ENCODE measurements at places on chromosomes 2 and 18. TPM values are rescaled to one million over a fixed set of nuclear protein-coding genes. Genes with fewer than 3 reads are reported as not detected.

DNA sequence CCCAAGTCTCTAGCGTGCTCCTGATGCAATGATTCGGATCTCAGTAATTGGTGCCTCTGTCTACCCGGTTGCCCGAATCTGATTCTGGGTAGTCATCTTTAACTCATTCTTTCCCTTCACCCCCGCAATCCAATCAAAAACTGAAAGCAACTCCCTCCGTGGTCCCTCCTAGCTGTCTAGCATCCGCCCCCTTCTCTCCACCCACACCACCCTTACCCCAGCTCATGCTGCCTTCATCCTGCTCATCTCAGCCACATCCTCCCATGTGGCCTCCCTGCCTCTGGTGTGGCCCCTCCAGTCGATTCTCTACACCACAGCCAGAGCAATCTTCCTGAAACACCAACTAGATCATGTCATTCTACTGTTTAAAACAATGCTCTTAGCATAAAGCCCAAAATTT lies 62.3 kb downstream of the TTC32 start:
- H3K27ac ChIP-seq: no peak overlapping the region
- H3K27me3 ChIP-seq: peaks cover 12% of the 10 kb centered on the region
- no peak overlapping the region for H3K4me3 ChIP-seq
- no peaks in the 10 kb centered on the region for H3K4me1 ChIP-seq
- no peaks in the 10 kb centered on the region for H3K36me3 ChIP-seq

Gene RAB12
- 14.9 TPM for total RNA-seq

DNA sequence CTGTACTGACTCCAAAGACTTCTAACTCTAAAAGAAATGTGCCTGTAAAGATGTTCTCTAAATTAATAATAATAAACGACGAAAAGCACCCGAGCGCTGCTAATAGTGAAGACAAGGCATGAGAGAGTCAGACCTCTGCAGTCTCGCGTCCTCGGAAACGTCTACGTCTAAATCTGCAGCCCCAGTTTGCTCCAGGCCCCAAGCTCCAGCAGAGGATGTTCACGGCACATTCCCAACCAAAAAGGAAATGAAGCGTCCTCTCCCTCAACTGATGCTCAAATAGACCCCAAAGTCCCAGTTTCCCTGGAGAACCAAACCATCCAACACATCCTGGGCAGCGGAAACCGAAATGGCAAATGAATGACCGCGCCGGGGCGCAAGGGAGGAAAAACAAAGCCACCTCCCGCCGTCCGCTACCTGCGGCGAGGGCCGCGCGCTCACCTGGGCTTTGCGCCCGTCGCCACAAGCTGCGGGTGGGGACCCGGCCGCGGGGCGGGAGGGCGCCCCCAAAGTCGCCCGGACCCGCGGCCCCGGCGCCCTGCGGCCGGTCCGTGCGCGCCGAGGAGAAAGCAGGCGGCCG lies 47.1 kb upstream of the CCDC150 start:
- H3K27me3 ChIP-seq: no peaks in the 10 kb centered on the region
- DNase-seq: peak; percentile 49
- H3K4me1 ChIP-seq: no peaks in the 10 kb centered on the region
- no peaks in the 10 kb centered on the region for H3K36me3 ChIP-seq
- H3K4me3 ChIP-seq: peak overlapping the region; percentile 96
- no peak overlapping the region for H3K27ac ChIP-seq

Gene TCF23
- not detected for total RNA-seq

DNA sequence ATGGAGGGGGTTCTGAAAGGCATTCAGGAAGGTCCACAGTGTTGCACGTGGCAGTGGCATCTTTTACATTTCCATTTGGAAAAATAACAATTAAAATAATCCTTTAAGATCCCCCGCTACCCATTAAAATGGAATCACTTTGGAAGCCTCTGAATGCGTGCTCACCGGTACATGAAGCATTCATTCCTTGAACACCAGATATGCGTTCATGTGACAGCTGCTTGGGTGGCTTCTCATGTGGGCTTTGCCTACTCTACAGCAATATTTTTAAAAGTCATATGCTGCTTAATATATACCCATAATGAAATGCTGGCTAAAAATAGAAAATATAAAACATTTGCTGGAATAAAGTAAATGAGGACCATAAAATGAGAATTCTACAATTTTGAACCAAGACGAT lies 14.4 kb upstream of the HAAO start:
- no peak for DNase-seq
- no peaks in the 10 kb centered on the region for H3K36me3 ChIP-seq
- H3K27me3 ChIP-seq: peaks cover 5% of the 10 kb centered on the region
- H3K4me1 ChIP-seq: peaks cover 17% of the 10 kb centered on the region
- no peak overlapping the region for H3K27ac ChIP-seq
- no peak overlapping the region for H3K4me3 ChIP-seq

GRCh38 chr18:11992096-11992790 lies 10.9 kb downstream of the IMPA2 start:
- peaks cover 11% of the 10 kb centered on the region for H3K4me1 ChIP-seq
- no peak overlapping the region for H3K4me3 ChIP-seq
- H3K27me3 ChIP-seq: no peaks in the 10 kb centered on the region
- H3K36me3 ChIP-seq: no peaks in the 10 kb centered on the region
- DNase-seq: no peak

Gene CTAGE1
- total RNA-seq: under 0.01 TPM

Gene CACNB4
- total RNA-seq: 0.36 TPM

Gene SERPINB11
- not detected for total RNA-seq

DNA sequence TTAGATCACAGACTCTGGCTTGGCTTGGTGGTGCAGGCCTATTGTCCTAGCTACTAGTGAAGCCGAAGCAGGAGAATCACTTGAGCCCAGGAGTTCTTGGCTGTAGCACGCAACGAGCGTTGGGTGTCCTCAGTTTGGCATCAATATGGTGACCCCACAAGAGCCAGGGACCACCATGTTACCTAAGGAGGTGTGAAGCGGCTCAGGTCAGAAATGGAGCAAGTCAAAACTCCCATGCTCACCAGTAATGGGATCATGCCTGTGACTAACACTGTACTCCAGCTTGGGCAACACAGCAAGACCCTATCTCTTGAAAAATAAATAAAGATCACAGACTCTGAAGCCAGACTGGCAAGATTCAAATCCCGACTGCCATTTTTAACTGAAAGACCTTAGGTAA lies 1.7 kb upstream of the NOL10 start:
- H3K4me1 ChIP-seq: peaks cover 4% of the 10 kb centered on the region
- H3K27ac ChIP-seq: no peak overlapping the region
- H3K27me3 ChIP-seq: no peaks in the 10 kb centered on the region
- no peaks in the 10 kb centered on the region for H3K36me3 ChIP-seq
- no peak overlapping the region for H3K4me3 ChIP-seq

- H3K4me1 ChIP-seq: no peaks in the 10 kb centered on the region
- DNase-seq: no peak
- H3K27me3 ChIP-seq: peaks cover 9% of the 10 kb centered on the region
These were observed 94.8 kb downstream of the FTCDNL1 start for GRCh38 chr2:199756211-199756610.

DNA sequence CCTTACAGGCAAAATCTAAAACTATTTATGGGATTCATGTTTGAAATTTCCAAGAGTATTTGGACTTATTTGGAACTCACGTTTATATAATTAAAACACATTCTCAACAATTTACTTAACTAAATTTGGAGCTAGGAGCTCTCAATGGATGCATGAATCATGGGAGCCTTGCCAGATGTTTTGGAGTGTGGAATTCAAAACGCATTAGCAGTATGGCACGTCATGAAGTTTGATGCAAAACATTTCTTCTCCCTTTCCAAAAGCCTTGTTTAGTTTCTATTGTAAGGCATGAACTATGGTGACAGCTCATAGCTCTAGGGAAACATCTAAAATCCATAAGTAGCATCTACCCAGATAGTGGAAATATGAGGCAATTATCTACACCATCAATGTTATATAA lies 701.6 kb downstream of the SATB2 start:
- no peak overlapping the region for H3K27ac ChIP-seq
- H3K4me3 ChIP-seq: no peak overlapping the region
- DNase-seq: peak; percentile 18
- H3K4me1 ChIP-seq: no peaks in the 10 kb centered on the region

DNA sequence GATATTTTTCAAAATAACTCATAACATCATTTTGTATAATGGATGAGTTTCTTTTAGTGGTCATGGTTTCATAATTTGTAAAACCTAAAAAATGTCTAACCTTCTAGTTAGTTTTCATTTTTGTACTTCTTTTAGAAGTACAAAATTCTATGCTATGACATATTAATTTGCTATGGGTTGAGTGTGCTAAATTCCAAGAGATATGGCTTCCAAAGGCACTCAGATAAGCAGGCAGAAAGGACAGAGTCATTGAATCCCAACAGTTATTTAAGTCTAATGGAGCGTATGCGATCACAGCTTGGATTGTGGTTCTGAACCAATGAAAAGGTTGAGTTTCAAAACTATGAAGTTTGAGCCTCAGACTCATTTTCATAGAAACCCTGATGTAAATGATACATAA lies 37.0 kb downstream of the GCG start:
- no peak overlapping the region for H3K27ac ChIP-seq
- no peak for DNase-seq

Gene UCN
- not detected for total RNA-seq

DNA sequence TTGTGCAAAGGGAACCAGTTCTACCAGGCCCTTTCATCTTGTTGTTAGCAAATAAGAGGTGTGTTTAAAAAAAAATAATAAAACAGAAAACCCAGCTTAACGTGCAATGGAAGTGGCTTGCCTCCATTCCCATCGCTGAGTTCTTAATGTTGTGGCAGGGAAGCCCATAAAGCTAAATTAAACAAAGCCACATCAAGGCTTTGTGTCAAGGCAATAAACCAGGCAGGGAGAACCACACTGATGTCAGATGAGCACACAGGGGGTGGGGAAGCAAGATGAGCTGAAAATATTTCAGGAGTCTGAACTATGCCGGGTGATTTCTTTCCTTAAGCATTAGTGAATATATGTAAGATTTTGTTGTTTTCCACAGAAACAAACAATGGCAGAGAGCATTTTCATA lies 73.5 kb downstream of the PHLPP1 start:
- peaks cover 5% of the 10 kb centered on the region for H3K4me1 ChIP-seq
- H3K27ac ChIP-seq: no peak overlapping the region
- no peaks in the 10 kb centered on the region for H3K27me3 ChIP-seq
- no peak for DNase-seq

DNA sequence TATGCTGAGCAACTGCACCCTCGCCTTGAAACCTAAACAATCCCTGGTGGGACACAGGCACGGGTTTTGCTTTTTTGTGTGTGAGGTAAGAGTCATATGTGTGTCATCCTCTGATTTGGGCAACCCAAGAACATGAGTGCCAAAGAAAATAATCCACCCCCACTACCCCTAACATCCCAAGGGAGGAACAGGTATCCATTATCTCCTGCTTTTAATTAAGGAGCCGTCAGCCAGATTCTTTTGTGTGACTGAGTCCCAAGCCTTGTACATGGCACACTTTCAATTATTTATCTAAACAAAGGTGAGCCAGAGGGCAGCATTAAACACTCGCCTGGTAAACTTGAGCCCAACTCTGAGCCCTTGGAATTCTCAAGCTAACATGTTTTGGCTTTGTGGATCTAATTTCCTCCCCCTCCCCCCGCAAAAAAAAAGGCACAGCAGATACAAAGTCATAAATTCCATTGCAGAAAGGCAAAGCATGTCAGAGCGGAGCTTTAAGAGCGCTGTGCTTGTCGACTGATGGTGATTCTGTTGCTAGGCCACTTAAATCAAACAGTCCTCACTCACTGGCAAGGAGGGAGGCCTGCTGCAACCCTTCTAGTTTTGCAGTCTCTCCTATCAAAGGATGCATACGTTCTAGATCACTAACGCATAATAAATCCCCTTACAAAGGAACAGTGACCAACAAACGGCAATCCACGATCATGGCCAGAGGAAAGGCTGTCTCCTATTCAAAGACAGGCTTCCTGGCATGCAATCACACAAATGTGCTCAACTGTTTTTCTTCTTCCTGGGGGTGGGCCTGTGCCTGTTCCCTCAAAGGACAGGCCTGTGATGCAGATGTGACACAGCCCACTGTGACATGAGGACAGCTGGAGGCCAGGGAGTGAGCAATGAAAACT lies 143.5 kb upstream of the LMAN1 start:
- no peak overlapping the region for H3K4me3 ChIP-seq
- no peaks in the 10 kb centered on the region for H3K36me3 ChIP-seq
- H3K4me1 ChIP-seq: peaks cover 28% of the 10 kb centered on the region
- no peaks in the 10 kb centered on the region for H3K27me3 ChIP-seq
- H3K27ac ChIP-seq: peak overlapping the region; percentile 94

DNA sequence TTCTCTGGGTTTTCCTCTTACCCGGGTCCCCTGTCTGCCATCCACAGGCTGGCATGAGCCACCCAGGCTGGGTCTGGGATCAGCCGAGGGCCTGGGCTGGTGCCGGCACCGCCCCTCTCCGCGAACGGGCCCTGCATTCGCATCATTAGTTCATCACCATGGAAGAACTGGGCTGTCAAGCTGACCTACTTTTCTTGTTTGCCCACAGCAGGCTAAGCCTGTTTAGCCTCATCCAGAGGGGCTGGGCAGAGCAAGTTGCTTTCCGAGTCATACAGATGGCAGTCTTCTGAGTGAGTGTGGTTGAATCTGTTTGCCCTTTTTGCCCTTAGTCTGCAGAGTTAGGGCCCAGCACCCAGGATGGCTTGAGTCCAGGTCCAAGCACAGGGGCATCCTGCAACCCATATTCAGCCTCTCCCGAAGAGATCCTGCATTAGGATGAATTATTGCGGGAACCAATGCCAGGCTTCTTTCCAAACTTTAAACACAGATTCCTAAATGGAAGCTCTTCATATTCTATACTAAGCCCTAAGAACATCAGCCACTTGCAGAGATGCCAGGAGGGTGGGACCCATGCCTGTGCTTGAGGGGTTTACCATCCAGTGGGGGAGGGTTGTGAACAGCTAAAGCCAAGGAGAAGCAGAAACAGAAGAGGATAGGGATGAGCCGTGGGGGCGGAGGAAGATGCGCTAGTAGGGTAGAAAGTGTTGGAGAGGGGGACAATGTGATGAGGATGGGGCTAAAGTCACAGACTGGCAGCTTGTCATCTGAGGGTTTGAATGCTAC lies 68.0 kb downstream of the NPAS2 start:
- H3K36me3 ChIP-seq: no peaks in the 10 kb centered on the region
- no peak overlapping the region for H3K27ac ChIP-seq
- peaks cover 22% of the 10 kb centered on the region for H3K4me1 ChIP-seq
- H3K4me3 ChIP-seq: no peak overlapping the region
- DNase-seq: no peak

- H3K36me3 ChIP-seq: no peaks in the 10 kb centered on the region
- no peak for DNase-seq
- no peak overlapping the region for H3K4me3 ChIP-seq
These were observed 742.7 kb upstream of the ACVR2A start for GRCh38 chr2:147101941-147102790.

Gene POTEI
- not detected for total RNA-seq

Gene DSG1
- not detected for total RNA-seq

DNA sequence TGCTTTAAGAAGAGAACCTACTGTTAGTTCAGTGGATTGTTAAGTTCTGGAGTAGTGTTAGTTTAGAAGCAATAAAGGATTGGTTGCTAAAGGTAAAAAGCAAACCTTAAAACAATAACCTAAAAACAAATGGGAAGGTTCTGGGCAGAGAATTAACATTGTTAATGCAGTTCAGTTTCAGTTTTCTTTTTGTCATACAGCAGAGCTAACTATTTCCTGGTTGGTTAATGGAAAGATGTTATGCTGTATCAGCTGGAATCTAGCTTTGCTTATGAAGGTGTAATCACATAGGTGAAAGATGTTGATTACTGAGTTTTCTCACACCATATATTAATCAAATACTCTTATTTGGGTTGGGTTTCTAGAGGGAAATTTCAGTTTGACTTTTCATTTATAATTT lies 23.8 kb downstream of the SMAD4 start:
- no peak overlapping the region for H3K4me3 ChIP-seq
- H3K36me3 ChIP-seq: peaks cover 10% of the 10 kb centered on the region
- no peak overlapping the region for H3K27ac ChIP-seq
- H3K4me1 ChIP-seq: peaks cover 2% of the 10 kb centered on the region

Gene MEP1B
- not detected for total RNA-seq

- H3K27me3 ChIP-seq: no peaks in the 10 kb centered on the region
- DNase-seq: no peak
- no peaks in the 10 kb centered on the region for H3K36me3 ChIP-seq
- no peaks in the 10 kb centered on the region for H3K4me1 ChIP-seq
- no peak overlapping the region for H3K27ac ChIP-seq
These were observed 58.3 kb upstream of the TRIB2 start for GRCh38 chr2:12658310-12658945.

All from IMR-90 (cell line).